Stimulated activated CD4-positive, alpha-beta T cell treated with anti-CD3 and anti-CD28 coated beads, Interleukin-1b, Interleukin-23, amount 100 ng/mL, for 48 hours (primary cell): ENCODE measurements at places on chromosomes 11 and 22.
A peak's percentile ranks its signal among the peaks of the same experiment; 100 is the strongest.

DNA sequence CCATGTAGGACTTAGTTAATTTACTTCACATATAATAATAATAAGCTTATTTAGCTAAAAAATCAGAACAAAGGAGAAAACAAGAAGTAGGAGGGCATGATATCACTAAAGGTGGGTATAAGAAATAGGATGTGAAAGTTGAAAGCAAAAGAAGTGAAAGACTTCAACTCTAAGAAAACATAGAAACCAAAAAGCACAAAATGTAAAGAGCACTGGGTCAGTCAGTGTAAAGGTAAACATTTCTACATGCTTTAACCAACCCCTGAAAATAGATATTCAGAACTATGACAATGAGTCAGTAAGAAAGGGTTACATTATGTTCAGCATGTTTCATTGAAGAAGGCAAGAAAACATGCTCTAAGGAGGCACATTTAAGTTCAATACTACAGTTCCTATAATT lies 298.8 kb downstream of the SWAP70 start:
- DNase-seq, result no peak

DNA sequence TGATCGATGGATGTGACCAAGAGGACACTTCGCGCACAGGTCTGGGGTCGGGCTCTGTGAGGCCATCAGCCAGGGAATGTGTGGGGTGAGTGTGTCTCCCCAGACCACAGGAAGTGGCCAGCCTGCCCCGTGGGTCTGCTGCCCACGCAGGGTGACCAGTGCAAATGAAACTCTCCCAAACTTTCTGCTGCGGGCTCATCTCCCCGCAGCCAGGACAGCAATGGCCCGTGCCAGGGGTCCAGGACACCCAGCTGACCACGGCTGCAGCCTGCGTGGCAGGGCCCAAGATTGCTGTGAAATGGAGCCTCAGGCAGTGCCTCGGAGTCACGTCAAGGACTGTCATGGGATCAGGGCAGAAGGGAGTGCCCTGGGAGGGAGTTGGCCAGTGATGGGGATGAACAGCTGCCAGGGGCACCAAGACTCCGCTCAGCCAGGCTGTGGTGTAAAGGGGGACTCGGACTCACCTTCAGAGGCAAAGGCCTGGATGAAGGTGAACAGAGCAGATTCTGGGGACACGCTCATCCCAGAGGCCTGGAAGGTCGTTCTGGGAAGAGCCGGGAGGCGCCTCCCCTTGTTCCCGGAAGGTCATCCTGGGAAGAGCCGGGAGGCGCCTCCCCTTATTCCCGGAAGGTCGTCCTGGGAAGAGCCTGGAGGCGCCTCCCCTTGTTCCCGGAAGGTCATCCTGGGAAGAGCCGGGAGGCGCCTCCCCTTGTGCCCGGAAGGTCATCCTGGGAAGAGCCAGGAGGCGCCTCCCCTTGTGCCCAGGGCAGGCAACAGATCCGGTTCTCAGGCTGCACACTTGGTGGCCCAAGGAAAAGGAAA lies 252.6 kb downstream of the BRD1 start:
- no peak for DNase-seq

- no peak for DNase-seq
Observed at GRCh38 chr11:82246926-82247325, 486.7 kb downstream of the FAM181B start.

- no peak for DNase-seq
Observed at GRCh38 chr22:26564181-26564580, 25.8 kb downstream of the TPST2 start.

DNA sequence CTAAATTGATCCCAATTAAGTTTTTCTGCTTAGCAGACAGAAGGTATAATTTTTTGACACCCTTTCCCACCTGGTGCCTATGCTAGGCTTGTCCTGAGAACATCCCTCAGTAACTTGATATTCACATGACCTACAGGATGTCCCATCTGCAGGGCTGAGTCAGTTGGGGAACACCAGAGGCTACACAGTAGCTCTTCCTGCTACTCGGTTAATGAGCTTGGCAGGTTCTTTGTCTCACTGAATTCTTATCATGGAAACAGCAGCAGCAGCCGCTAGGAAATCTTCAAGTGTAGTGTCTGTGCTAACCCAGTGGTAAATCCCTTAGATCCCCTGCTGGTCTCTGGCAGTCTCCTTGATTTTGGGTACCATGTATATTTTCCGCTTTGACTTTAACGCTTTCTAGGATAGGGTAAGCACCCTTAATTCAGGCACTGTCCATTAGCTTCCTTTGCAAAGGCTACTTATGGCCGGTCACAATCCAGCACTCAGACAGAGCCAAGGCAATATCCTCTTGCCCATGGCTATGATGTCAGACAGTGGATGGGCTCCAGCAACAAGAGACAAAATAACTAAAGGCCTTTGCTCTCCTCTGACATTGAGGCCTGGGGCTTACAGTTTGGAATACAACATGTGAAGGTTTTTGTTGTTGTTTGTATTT lies 8.5 kb downstream of the MRPL16 start:
- no peak for DNase-seq

DNA sequence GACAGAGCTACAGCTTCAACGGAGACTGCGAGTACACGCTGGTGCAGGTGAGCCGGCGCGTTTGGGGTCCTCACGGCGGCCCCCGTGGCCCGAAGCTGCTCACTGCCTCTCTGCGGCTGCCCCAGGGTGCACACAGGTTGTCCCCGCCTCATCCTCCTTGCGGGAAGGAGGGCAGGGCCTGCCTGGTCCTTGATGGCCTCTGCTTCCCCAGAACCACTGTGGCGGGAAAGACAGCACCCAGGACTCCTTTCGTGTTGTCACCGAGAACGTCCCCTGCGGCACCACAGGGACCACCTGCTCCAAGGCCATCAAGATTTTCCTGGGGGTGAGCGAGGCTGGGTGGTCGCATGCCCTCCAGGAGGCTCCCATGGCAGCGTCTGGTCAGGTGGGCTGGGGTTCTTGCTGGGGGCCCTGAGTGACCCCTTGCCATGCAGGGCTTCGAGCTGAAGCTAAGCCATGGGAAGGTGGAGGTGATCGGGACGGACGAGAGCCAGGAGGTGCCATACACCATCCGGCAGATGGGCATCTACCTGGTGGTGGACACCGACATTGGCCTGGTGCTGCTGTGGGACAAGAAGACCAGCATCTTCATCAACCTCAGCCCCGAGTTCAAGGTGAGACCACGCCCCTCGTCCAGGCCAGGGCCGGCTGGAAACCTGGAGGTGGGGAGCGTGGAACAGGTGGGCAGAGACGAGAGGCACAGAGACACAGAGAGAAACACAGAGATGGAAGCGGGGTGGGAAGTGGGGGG lies 19.4 kb downstream of the MUC5AC start:
- DNase-seq, result no peak

DNA sequence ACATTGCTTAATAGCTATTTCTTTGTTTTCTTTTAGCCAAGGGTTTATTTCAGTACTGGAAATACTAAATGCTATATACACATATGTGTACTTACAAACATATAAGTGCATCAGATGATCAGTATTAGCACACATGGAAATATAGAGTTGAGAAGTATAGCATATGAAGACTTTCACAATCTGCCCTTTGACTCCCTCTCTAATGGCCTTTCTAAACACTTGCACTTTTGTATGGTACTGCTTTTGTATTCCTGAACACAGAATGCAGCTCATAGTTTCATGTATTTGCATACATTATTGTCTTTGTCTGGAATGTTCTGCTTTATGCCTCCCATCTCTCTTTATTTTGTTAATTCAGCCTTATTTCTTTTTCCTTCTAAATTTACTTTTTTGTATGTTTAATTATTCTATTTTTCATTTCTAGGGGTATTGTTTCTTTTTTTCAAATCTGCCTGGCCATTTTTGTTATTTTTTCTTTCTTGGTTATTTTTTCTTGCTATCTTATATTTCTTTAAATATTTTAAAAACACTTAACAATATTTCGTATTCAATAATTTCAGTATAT lies 28.8 kb downstream of the ACER3 start:
- no peak for DNase-seq

DNA sequence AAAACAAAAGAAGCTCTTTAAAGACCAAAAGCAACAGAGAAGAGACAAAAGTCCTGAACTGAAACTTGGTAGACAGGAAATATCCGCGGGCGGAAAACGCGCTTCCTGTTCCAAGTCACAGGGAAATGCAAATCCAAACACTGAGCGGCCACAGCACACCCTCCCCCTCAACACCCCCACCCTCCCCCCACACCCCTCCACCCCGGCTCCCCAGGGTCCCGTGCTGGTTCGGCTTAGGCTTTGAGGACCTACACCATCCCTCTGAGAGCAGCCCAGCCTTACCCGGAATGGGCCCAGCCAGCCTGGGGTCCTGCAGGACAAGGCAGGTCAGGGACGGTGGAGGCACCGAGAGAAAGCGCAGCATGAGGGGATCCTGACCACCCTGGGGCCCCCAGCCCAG lies 160.4 kb downstream of the BRD1 start:
- no peak for DNase-seq

DNA sequence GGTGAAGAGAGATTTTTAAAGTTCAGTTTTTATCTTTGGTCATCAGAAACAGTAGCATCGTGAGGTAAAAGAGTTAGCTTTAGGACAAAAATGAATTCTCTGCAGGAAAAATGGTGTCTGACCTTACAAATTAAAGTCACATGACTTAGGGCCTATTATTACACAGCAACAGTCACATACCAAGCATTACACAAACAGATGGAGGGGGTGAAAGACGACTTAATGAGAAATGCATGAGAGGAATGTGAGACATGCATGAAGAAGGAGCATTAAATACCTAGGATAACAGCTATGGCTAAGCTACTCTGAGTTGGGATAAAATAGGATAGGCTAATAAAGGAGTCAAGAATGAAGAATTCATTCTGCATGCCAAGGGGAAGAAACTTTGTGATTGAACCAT lies 77.5 kb downstream of the BLID start:
- no peak for DNase-seq

GRCh38 chr22:22430111-22430820 lies 78.3 kb downstream of the ZNF280B start:
- no peak for DNase-seq

- DNase-seq, result no peak
Observed at GRCh38 chr11:73325036-73325981, 17.2 kb downstream of the ARHGEF17 start.

- DNase-seq, result no peak
Observed at GRCh38 chr11:93801366-93801765, 17.3 kb downstream of the MED17 start.

DNA sequence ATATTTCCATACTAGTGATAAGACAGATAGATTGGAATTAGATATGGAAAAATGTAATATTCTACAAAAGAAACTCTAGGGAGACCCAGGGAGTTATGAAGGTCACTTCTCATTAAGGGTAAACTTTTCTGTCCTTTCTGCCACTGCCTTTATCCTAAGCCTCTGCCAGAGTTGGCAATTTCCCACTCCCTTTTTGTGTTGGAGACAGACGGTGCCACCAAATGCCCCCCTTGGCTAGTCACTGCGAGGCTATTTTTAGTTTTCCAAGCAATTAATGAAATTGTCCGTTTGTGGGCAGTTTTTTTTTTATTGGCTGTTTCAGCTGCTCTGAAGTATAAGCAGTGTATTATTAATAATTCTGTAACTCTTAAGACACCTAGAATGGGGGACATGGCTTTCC lies 67.6 kb upstream of the TENM4 start:
- no peak for DNase-seq

DNA sequence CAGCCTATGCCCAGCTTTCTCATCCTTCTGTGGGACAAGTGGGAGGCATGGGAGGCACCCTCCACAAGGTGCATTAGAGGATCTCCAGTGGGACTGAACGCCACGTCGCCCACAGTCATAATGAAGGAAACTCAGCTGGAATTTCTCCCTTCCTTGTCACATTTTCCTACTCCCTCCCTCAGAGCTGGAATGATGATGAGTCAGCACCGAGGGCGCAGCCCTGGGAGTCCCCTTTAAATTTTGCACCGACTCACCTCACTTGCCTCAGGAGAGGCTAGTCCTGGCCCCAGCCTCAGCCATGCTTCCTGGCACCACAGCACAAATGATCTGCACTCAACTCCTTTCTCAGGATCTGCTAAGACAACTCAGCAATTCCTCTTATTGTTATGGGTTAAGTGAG lies 34.3 kb downstream of the DBX1 start:
- DNase-seq, result no peak

DNA sequence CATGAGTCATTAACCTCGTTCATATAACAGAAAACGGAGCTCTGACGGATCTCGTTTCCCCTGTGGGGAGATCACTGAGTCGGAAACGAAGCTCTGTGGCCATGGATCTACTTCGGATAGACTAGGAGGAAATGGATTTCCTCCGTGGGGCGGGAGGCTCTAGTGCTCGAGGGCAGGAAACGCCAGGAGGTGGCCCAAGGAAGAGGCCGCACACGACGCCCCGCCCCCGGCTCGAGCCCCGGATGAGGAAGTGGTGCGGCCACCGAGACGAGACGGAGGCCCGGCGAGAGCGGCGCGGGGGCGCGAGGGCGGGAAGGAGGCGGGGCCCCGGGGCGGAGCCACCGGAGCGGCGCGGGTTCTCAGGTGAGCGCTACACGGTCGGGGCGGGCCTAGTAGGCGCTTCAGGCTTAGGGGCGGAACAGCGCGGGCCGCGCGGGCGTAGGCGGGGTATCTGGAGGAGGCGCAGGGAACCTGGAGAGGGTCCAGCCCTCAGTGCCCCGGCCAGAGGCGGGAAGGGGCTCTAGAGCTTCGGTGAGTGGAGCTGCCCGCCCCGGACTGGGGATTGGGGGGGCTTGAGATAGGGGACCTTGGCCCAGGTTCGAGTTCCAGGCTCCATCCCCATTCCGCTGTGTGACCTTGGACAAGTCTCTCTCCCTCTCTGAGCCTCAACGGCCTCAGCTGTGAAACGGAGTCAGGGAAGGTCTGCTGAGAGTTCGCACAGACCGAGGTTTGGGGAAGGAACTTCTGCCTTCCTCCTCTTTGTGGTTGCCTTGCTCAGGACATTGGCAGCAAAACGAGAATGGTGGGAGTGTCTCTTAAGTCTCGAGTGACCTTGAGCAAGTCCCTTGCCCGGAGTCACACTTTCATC lies at the start of gene DEPDC5:
TSS of gene DEPDC5 (plus strand) at position 386 of the 868 bp plus-strand sequence. CDS start 903 bp downstream, outside the sequence.
- peak; percentile 95 for DNase-seq

DNA sequence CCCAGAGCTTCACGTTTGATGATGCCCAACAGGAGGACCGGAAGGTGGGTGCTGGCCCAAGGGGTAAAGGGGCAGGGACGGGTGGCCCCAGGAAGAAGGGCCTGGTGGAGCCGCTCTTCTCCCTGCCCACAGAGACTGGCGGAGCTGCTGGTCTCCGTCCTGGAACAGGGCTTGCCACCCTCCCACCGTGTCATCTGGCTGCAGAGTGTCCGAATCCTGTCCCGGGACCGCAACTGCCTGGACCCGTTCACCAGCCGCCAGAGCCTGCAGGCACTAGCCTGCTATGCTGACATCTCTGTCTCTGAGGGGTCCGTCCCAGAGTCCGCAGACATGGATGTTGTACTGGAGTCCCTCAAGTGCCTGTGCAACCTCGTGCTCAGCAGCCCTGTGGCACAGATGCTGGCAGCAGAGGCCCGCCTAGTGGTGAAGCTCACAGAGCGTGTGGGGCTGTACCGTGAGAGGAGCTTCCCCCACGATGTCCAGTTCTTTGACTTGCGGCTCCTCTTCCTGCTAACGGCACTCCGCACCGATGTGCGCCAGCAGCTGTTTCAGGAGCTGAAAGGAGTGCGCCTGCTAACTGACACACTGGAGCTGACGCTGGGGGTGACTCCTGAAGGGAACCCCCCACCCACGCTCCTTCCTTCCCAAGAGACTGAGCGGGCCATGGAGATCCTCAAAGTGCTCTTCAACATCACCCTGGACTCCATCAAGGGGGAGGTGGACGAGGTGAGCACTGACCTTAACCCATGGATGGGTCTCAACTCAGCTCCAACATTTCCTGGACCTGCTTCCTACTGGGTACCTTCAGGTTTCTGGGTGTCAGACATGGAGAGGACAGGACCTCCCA lies 2.0 kb downstream of the RIC8A start:
- peak; percentile 20 for DNase-seq

GRCh38 chr11:115958089-115959000 lies 454.1 kb upstream of the CADM1 start:
- DNase-seq, result no peak
